GM19239 (cell line): ENCODE measurements at places on chromosomes 16 and 17.
A peak's percentile ranks its signal among the peaks of the same experiment; 100 is the strongest.

DNA sequence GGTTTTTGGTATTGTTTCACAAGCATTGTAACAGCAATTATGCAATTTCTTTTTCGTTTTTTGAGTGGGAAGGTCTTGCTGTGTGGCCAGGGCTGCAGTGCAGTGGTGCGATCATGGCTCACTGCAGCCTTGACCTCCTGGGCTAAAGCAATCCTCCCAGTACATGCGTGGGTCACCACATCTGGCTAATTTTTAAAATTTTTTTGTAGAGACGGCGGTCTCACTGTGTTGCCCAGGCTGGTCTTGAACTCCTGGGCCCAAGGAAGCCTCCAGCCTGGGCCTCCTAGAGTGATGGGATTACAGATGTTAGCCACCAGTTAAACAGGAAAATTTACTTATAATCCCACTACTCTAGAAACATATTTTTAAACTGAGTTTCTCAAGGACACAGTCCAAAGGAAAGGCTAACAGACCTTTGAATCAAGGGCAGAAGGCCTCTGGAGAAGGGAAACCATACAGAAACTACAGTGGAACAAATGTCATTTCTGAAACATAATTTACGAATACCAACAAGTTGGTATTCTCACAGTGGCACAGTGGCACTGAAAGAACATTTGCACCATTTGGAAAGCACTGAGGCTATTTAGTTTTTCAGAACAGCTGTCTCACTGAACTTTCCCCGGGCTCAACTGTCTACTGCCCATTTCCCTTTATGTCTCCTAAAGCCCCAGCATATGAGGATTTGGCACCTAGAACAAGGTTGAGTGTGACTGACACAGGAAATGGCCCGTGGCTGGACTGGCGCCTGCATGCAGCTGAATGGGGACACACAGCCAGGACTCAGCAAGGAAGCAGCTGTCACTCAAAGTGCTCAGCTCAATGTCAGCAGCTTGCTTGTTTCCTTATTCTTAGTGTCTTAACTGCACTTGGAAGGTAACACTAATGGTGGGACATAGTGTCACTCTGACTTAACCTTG, 2.8 kb upstream of the PRKAR1A start:
- DNase-seq = no peak

- DNase-seq = peak; percentile 63
These were observed 68.7 kb downstream of the RAI1 start for GRCh38 chr17:17749921-17750320.

- DNase-seq = no peak
These were observed 13.6 kb downstream of the USP36 start for GRCh38 chr17:78826836-78827509.

GRCh38 chr16:2840914-2841313, 10.8 kb downstream of the ZG16B start:
- no peak for DNase-seq

- no peak for DNase-seq
These were observed 58.8 kb downstream of the SLFN11 start for GRCh38 chr17:35314415-35315216.

DNA sequence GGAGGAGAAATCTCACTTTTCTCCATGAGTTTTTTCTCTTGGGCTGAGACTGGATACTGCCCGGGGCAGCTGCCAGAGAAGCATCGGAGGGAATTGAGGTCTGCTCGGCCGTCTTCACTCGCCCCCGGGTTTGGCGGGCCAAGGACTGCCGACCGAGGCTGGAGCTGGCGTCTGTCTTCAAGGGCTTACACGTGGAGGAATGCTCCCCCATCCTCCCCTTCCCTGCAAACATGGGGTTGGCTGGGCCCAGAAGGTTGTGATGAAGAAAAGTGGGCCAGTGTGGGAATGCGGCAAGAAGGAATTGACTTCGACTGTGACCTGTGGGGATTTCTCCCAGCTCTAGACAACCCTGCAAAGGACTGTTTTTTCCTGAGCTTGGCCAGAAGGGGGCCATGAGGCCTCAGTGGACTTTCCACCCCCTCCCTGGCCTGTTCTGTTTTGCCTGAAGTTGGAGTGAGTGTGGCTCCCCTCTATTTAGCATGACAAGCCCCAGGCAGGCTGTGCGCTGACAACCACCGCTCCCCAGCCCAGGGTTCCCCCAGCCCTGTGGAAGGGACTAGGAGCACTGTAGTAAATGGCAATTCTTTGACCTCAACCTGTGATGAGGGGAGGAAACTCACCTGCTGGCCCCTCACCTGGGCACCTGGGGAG, 19.1 kb downstream of the NGFR start:
- DNase-seq = no peak

- DNase-seq = no peak
These were observed 28.6 kb downstream of the NPTX1 start for GRCh38 chr17:80447790-80448189.

- DNase-seq = no peak
These were observed 4.9 kb upstream of the ASGR1 start for GRCh38 chr17:7184091-7184488.

GRCh38 chr16:55149622-55150021, 174.4 kb upstream of the IRX6 start:
- DNase-seq = no peak

GRCh38 chr16:84759061-84759460, 59.3 kb downstream of the USP10 start:
- DNase-seq = no peak
